ENCODE measurements at places on chromosomes 7 and 10.

GRCh38 chr10:103811463-103811862 is 43.9 kb downstream of the SH3PXD2A start:
- no peak for DNase-seq

- DNase-seq = no peak
These were observed 19.5 kb downstream of the NPSR1 start for GRCh38 chr7:34677491-34677890.

DNA sequence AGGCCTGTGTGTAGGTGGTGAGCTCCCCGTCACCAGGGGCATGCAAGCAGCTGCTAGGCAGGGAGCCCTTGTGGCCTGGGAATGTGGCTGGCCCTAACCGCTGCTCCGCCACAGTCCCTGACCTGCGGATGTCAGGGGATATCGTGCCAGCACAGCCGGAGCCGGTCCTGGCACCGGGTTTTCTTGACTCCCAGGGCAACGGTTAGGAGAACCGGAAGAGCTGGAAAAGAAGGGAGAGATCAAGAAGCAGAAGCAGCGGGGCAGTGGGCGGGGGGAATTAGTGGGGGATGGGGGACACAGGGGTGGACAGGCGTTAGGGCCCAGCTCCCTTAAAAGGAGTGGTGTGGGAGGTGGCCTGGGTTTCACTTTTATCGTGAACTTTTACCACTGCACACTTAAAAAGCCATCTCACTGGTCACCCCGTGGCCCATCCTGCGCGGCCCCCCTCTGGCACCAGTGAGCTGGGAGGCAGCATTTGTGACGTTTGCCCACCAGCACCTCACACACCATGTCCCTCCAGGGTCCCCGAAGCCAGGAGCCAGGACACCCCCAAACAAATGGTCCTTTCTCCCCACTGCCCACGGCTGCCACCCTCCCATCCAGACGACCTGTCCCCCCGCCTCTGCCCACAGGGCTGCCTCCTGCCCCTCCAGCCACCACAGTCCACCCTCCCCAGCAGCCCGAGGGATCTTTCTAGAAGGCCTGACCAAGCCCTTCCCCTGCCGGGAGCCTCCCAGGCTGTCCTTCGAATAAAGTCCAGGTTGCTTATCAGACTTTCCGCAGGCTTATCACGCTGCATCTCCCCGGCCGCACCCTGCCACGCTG is 1.8 kb upstream of the MICALL2 start:
- DNase-seq = no peak

- DNase-seq = no peak
These were observed 16.0 kb downstream of the AKR1C8 start for GRCh38 chr10:5168897-5169420.

GRCh38 chr10:27506280-27506679 is 2.2 kb downstream of the RAB18 start:
- no peak for DNase-seq

DNA sequence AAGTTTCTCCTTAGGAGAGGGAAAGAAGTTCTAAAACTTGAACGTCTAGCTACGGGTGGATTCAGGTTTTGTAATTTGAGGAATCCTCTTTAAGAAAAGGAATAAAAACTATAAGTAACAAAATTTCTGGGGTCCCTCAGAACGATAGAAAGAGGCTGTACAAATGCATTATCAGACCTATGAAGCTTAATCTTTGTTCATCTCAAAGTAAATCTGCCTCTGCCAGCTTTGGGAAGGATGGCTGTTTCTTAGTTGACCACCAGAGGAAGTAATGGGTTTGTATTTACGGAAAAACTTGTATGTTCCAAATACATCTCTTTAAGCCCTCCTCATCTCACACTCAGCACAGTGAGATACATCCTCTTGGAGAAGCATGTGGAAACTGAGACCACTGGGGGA is 864 bp downstream of the PSTK start:
- DNase-seq = peak; percentile 47

GRCh38 chr10:122864194-122864592 is 15.2 kb downstream of the FAM24B start:
- no peak for DNase-seq
